Stimulated activated CD8-positive, alpha-beta memory T cell treated with anti-CD3 and anti-CD28 coated beads, Interleukin-7, amount 100 ng/mL, for 1 hour (primary cell): ENCODE measurements at places on chromosomes 7 and 10.

DNA sequence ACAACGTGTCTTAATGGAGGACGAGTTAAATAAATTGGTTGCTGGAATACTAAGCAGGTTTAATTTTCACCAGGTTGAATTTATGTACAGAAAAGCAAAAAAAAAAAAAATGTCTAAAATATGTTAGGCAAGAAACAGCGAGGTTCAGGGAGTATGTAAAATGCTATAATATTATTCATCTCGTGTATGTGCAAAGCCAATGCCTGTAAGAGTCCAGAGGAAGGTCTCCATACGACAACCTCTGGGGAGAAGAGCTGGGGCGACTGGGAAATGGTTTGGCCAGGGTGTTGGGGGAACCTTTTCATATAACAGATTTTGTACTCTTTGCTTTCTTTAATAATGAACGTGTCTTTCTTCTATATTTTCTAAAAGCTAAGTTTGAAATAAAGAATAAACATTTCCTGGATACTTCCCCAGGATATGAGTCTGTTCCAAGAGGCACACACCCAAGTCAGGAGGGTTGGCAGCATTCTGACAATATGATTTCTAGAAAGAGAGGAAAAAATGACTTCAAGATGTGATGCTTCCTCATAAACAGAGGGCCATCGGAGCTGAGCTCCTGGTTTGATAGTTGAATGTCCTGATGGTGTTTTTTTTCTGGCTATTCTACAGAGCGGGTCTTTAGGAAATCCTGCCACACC, 208.6 kb upstream of the MGMT start:
- no peak for DNase-seq

DNA sequence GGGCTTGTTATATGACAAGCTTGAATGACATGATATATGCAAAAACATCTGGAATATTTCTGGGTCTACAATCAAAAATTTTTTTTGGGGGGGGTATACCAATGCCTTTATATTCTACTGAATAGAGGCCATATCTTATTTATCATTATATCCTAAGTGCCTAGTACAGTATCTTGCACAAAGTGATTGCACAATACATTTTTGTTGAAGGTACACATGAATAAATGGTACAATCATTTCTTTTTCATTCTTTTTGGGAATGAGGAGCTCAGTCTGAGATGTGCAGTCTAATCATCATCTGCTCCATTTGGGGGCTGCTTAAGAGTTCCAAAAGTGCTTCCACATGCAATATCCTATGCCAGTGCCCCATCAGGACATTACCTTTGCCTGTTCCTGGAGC, 214.6 kb downstream of the KIF20B start:
- no peak for DNase-seq

- DNase-seq, result no peak
Measured at GRCh38 chr7:157440346-157441022, 103.7 kb downstream of the DNAJB6 start.

DNA sequence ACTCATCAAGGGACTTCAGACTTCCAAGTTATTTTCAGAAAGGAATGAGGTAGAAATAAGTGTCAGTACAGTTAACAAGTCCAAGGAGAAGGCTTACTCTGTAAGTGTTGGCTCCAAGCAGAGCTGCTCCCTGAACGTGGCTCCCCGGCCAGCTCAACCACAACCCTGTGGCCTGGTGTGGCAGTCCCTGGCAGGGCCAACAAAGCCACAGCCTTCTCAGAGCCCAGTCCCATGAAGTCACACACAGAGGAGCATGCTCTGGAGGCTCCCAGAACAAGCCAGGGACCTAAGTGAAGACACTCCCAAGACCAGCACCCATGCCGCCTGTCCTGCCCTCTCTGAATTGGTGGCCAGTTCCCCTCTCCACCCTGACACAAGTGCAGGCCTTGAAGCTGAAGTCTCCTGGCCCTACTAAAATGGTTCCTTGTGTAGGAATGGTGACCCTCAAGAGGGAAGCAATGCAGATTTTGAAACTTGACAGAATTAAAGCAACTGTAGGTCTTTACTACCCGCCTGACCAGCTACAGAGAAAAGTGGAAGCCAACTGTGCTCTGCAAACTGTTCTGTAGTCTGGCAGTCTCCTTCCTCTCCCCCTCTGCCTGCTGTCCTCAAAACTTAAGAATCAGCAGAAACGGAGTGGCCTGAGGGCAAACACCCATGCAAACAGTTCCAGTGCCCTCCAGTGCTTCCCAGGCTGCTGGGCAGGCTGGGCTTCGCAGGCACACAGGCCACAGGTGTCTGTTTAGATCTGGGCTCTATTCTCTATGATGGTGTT, 51.1 kb downstream of the NOD1 start:
- no peak for DNase-seq

GRCh38 chr10:48699011-48699627, 14.4 kb downstream of the WDFY4 start:
- DNase-seq, result no peak

GRCh38 chr7:134799377-134799776, 19.9 kb downstream of the CALD1 start:
- no peak for DNase-seq

GRCh38 chr10:77906951-77907421, 19.6 kb downstream of the DLG5 start:
- no peak for DNase-seq
